ENCODE measurements at places on chromosomes 11 and 22. TPM values are rescaled to one million over a fixed set of nuclear protein-coding genes. Genes with fewer than 3 reads are reported as not detected.

Gene TYR
- not detected for total RNA-seq

Gene C22orf15
- not detected for total RNA-seq

Gene SLC43A1
- 42.9 TPM for total RNA-seq

Gene FADS1
- total RNA-seq, result 378 TPM

Gene MUC15
- total RNA-seq, result 0.49 TPM

Gene SLC17A6
- not detected for total RNA-seq

Gene EHF
- total RNA-seq, result 0.76 TPM

Gene HIKESHI
- total RNA-seq, result 50.3 TPM

Gene C11orf86
- not detected for total RNA-seq

Gene RPLP2
- total RNA-seq, result 3,932 TPM

Gene FGF4
- total RNA-seq, result not detected

Gene ANGPTL5
- total RNA-seq, result not detected

Gene TLCD5
- 1.3 TPM for total RNA-seq

Gene SYT7
- 0.51 TPM for total RNA-seq

Gene PGR
- 2.4 TPM for total RNA-seq

Gene MRGPRX3
- not detected for total RNA-seq

Data from K562 (cell line).